ENCODE measurements at places on chromosomes 7 and 10.

GRCh38 chr10:112959207-112959838 lies 9.3 kb downstream of the TCF7L2 start:
- DNase-seq = no peak

DNA sequence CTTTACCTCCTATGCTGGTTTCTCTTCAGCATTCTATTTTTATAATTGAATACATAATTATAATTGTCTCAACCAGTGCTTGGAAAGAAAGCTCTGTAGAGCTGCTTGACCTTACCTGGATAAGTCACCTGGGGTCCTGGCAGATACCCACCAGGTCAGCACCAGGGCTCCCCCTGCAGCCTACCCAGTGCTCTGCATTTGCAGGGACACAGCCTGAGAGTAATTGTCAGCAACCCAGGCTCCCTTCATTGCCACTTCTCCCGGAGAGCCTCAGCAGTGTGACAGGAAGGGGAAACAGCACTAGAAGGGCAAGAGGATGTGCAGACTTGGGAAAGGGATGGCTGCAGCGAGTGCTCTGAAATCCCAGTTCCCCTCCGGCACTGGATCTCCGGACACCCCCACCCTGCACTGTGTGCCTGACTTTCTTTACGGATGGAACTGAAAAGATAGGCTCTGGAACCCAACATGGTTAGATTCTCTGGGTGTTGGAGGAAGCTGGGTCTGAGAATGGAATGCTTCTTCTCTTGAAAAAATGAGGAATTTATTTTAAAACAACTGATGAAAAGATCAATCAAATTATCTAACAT lies 11.4 kb upstream of the PAX4 start:
- peak; percentile 8 for DNase-seq

GRCh38 chr10:80476685-80477084 lies 22.6 kb downstream of the TSPAN14 start:
- DNase-seq = no peak

DNA sequence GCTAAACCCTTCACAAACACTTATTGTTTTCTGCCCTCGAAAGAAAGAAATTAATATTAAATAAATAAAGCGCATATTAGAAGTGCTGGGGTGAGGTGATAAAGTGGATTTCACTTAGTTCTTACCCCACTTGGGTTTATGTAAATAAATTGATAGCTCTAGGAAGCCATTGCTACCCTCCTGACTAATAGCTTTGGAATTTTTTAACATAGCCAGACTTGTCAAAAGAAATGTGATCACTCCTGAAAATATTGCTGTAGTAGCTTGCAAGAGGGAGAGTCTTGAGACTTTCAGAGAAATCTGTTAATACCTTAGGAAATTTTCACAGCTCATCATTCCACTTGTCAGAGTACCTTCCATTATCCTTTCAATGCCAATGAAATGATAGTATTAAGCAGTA lies 7.6 kb downstream of the ARL5B start:
- no peak for DNase-seq

DNA sequence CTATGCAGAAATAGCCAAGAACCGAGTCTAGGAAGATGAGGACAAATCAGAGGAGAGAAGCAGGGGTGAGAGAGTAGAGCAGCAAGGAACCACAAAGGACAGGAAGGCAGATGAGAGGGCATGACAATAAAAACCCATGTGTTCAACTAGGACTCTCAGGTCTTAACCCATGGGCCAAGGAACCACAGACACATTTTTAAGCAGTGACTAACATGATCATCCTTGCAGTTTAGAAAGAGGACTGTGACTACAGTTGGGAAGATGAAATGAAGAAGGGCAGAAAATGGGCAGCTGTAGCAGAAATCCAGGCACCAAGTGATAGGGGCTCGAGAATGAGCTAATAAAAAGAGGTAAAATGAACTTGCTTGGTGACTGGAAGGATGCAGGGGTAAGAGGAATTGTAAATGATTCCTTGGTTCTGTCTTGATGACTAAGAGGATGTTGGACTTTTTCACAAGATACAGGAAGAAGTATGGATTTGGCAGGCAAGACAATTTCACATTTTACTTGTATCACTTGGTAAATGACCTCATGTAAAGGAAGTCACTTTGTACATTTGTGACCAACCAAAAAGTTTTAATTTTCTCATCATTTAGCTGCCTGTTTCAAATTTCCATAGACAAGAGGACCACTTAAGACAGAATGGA lies 22.8 kb downstream of the SGMS1 start:
- no peak for DNase-seq
